ENCODE measurements at places on chromosomes 7 and 10. TPM values are rescaled to one million over a fixed set of nuclear protein-coding genes. Genes with fewer than 3 reads are reported as not detected.
A peak's percentile ranks its signal among the peaks of the same experiment; 100 is the strongest.

DNA sequence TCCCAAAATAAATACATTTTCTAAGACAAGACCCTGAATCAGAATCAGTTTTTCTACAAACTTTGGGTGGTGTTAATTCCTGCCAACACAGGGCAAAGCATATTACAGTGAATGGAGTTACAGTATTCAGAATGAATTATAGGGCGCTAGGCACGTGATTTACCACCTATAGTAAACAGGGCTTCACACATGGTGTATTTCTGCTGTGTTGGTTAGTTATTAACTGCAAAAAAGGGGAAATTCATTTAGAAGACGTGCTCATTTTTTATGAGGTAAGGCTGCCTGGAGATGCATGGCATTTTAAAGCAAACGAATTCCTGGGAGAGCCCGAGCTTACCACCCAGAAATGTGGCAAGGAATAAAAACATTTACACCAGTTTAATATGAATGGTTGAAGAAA is 393.8 kb downstream of the LRMDA start:
- no peaks in the 10 kb centered on the region for H3K4me1 ChIP-seq
- H3K27me3 ChIP-seq: no peaks in the 10 kb centered on the region
- H3K36me3 ChIP-seq: no peaks in the 10 kb centered on the region

- H3K27me3 ChIP-seq: peaks cover 14% of the 10 kb centered on the region
- H3K4me1 ChIP-seq: peaks cover 20% of the 10 kb centered on the region
- no peak for DNase-seq
- no peak overlapping the region for H3K4me3 ChIP-seq
- no peaks in the 10 kb centered on the region for H3K36me3 ChIP-seq
Measured at GRCh38 chr7:73669288-73669701, 1.7 kb downstream of the VPS37D start.

DNA sequence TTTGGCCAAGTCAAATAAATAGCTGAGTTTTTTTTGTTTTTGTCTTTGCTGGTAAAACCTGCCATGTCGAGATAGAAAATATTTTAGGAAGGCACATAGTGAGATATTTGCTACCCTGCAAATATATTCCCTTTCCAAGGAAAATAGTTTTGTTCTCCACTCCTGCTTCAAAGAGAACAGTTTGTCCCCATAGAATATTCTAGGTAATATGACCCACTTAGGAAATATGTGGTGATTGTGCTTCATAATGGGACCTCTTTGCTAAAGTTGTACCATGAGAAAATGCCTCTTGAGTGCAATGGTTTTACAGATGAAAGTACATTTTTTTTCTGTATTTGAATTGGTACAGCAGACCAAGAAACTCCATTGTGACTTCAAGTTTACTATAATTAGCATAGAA is 41.6 kb downstream of the SMNDC1 start:
- no peaks in the 10 kb centered on the region for H3K27me3 ChIP-seq
- H3K27ac ChIP-seq: peak overlapping the region; percentile 48
- DNase-seq: no peak
- no peak overlapping the region for H3K4me3 ChIP-seq

DNA sequence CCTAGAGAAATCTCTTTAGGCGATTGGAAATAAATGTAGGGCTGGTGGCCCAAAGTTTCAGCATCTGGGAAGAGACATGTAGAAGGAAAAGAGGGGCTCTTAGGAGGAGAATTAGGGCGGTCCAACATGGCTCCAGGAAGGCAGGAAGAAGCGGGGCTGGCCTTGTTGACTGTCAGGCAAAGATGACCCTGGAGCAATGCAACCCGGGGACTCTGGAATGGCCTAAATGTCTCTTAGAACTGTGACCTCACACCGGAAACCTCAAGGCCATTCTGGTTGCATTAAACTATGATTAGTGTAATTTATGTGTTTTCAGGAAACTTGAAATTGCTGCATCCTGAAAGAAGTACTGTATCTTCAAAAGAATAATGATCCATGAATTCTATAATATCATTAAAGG is 66.8 kb downstream of the NRP1 start:
- DNase-seq: no peak
- no peak overlapping the region for H3K27ac ChIP-seq
- no peaks in the 10 kb centered on the region for H3K27me3 ChIP-seq
- no peak overlapping the region for H3K4me3 ChIP-seq
- H3K4me1 ChIP-seq: peaks cover 33% of the 10 kb centered on the region
- H3K36me3 ChIP-seq: no peaks in the 10 kb centered on the region

ASB10 gene
- not detected for total RNA-seq

GRCh38 chr10:120732643-120733313 is 118.4 kb upstream of the WDR11 start:
- no peak for DNase-seq
- H3K4me3 ChIP-seq: no peak overlapping the region
- H3K4me1 ChIP-seq: no peaks in the 10 kb centered on the region
- H3K27me3 ChIP-seq: no peaks in the 10 kb centered on the region

DNA sequence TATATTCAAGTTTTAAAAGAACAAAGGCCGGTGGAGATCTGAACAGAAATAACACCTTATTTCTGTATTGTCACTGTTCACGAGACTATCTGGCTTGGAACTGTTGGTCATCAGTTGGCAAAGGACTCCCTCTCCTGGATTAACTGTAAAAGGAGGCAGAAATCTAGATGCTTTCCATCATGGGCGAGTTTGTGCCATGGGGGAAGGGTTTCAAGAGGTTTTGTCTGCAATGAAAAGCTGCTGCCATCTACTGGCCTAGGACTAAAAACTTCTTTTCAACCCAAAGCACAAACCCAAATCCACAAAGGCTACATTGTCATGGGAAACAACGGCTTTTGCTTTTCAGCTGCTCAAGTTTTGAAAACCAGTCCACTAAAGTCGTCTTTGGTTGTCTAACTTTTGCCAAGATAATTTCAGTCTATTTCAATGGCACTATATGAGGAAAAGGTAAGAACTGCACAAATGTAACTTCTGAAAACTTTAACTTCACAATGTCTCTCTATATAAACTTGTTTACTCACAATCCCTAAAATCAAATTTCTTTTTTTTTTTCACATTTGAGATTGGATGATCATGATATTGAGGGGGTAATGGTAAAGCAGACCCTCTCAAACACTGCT is 196.8 kb downstream of the SKAP2 start:
- H3K27me3 ChIP-seq: no peaks in the 10 kb centered on the region
- no peaks in the 10 kb centered on the region for H3K36me3 ChIP-seq
- H3K4me1 ChIP-seq: peaks cover 18% of the 10 kb centered on the region
- peak; percentile 73 for DNase-seq
- no peak overlapping the region for H3K27ac ChIP-seq
- H3K4me3 ChIP-seq: no peak overlapping the region

APBB1IP gene
- not detected for total RNA-seq

NODAL gene
- total RNA-seq: not detected

DNA sequence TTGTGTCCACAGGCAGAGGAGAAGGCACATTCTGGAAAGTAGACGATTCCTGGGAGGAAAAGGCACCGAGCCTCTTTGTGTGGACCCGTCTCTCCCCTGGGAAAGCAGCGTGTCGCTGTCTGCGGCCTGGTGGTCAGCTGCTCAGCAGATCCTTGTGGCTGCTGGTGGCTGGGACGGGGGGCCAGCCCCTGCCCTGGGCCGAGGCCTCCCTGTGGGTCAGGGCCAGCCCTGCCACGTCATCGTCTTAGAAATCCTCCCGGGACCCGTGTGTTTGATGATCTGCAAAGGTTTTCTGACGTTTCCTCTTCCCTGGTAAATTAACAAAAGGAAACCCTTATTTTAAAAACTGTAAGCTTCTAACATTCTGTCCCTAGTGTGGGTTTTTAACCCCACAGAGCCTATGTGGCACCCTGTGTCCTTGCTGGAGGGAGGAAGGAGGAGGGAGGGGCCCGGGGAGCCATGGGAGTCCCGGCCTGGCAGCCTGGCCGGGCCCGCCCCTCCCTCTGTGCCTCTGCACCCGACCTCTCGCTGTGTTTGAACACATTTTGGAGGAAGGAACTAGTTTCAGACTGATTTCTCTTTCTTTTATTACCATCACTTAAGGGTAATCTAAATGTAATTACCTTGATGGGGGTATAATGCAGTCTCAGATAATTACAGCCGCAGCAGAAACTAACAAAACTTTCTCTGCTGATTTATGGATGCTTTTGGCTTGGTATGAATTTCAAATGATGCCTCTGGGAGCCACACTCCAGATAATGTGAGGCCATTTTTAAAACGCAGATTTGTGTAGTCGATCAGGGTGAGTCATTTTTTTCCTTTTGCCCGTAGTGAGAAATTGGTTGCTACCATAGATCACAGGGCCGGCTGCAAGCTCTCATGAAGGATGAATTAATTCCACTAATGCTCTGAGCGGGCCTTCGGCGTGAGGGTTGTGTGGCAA is 85.5 kb downstream of the NKX6-2 start:
- peak; percentile 72 for DNase-seq
- no peaks in the 10 kb centered on the region for H3K27me3 ChIP-seq
- peaks cover 19% of the 10 kb centered on the region for H3K4me1 ChIP-seq
- H3K4me3 ChIP-seq: peak overlapping the region; percentile 12
- H3K36me3 ChIP-seq: no peaks in the 10 kb centered on the region
- H3K27ac ChIP-seq: peak overlapping the region; percentile 54

GRCh38 chr10:102801496-102801895 is 35.7 kb downstream of the CYP17A1 start:
- no peaks in the 10 kb centered on the region for H3K27me3 ChIP-seq
- no peak overlapping the region for H3K4me3 ChIP-seq
- no peak for DNase-seq
- peaks cover 36% of the 10 kb centered on the region for H3K4me1 ChIP-seq
- H3K27ac ChIP-seq: peak overlapping the region; percentile 58

Measured in transverse colon (tissue), 4 donors.